ENCODE measurements at places on chromosomes 2 and 18. TPM values are rescaled to one million over a fixed set of nuclear protein-coding genes. Genes with fewer than 3 reads are reported as not detected.

IL1RN gene
- total RNA-seq = 0.13 TPM

ERMN gene
- total RNA-seq = not detected

RBM43 gene
- total RNA-seq = 3.4 TPM

ST8SIA3 gene
- total RNA-seq = not detected

CCBE1 gene
- total RNA-seq = 15.7 TPM

RNF144A gene
- total RNA-seq = 8.1 TPM

MPPE1 gene
- 22.7 TPM for total RNA-seq

DNAJC5G gene
- total RNA-seq = not detected

TTC27 gene
- total RNA-seq = 26.1 TPM

ZNF804A gene
- not detected for total RNA-seq

CD207 gene
- total RNA-seq = not detected

POMC gene
- total RNA-seq = not detected

BOK gene
- 35.5 TPM for total RNA-seq

NEUROD1 gene
- not detected for total RNA-seq

ALK gene
- not detected for total RNA-seq

MOCOS gene
- 2.7 TPM for total RNA-seq

VIL1 gene
- total RNA-seq = 0.20 TPM

SEPTIN10 gene
- total RNA-seq = 44.1 TPM

VSNL1 gene
- not detected for total RNA-seq

SERPINB3 gene
- total RNA-seq = not detected

TLX2 gene
- 0.48 TPM for total RNA-seq

DPP4 gene
- 0.56 TPM for total RNA-seq

G6PC2 gene
- not detected for total RNA-seq

PRKCE gene
- total RNA-seq = 8.5 TPM

C2orf81 gene
- total RNA-seq = 3.0 TPM

ACOXL gene
- total RNA-seq = not detected

POTEI gene
- not detected for total RNA-seq

AFF3 gene
- not detected for total RNA-seq

PCBP1 gene
- 410 TPM for total RNA-seq

OSBPL6 gene
- 7.4 TPM for total RNA-seq

CFAP65 gene
- total RNA-seq = 0.48 TPM

MAP3K2 gene
- total RNA-seq = 13.8 TPM

All from A549 treated with Mapracorat at 1 μM for 4 hours (cell line).